Brain pericyte (primary cell): ENCODE measurements at places on chromosomes 2 and 18.

GRCh38 chr2:227534714-227535113, 62.8 kb downstream of the AGFG1 start:
- DNase-seq: no peak

GRCh38 chr2:217215877-217216276, 356.0 kb upstream of the TNP1 start:
- no peak for DNase-seq

- DNase-seq: no peak
Observed at GRCh38 chr2:98387478-98387877, 41.2 kb downstream of the CNGA3 start.

- no peak for DNase-seq
Observed at GRCh38 chr2:171163261-171163660, 2.6 kb upstream of the TLK1 start.

DNA sequence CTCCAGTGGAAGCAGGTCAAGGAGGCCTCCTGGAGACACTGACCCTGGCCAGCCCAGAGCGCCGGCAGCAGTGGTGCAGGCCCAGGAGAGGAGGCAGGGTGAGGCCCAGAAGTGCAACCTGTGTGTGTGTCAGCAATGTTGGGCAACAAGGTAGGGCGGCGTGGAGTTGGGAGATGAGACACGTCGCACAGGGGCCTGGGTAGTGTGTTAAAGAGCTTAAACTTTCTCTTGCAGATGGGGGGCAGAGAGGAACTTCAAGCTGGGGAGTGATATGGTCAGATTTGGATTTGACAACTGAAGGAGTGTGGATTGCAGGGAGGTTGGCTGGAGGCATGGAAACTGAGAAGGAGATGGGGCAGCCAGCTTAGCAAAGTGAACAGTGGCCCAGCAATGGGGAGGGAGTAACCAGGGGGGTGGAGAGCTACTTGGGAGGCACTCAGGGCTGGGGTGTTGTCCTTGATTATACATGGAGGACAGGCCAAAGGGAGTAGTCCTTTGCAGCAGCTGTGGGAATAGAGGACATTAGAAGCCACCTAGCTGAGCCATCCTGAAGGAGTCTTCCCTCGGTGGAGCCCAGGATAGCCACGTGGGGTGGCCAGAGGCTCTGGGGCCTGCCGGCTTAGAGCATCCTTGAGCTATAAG, 278.6 kb upstream of the HS6ST1 start:
- no peak for DNase-seq

GRCh38 chr2:34736482-34736881, 1137.4 kb upstream of the FAM98A start:
- DNase-seq: no peak

GRCh38 chr18:25827961-25828561, 262.4 kb downstream of the SS18 start:
- DNase-seq: no peak

GRCh38 chr2:19895535-19895934, 6.2 kb downstream of the TTC32 start:
- DNase-seq: no peak

GRCh38 chr2:219514196-219514761, at the start of gene ASIC4:
ASIC4 (plus strand) TSS chr2:219514482; CDS start chr2:219514725, 243 bp downstream.
- no peak for DNase-seq

DNA sequence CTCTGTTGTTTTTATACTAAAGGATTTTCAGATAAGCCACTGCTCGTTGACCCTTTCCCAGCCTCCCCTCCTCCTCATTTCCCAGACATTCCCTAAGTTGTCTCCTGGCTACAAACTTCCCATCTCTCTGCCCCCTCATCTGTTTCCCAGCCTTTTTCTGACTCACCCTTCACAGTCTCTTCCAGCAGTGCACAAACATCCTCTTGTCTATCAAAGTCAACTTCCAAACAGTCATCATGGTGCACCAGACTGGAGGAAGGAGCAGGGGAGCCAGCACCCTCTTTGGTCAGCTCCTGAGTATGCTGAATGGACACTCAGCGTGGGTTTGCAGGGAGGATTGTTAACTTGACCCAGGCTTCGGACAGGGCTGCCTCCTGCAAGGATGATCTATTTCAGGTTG, 26.6 kb upstream of the SPRED2 start:
- DNase-seq: peak; percentile 5

DNA sequence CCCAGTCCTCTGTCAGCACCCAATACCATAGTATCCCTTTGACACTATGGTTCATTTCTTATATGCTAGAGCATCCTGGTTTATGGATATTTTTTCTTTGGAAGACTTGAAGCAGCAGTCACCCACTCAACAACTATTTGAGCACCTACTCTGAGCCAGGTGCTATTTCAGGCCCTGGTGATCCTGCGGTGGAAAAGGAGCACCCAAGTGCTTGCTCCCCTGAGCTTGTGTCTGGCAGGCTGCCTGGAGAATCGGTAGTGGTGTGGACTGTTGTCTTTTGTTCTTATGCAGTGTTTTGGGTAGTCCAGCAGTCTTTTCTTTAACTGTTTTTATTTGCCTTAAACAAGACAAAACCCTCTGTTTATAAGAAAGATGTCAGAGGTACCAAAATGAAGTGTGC, 28.9 kb downstream of the NCK2 start:
- no peak for DNase-seq

DNA sequence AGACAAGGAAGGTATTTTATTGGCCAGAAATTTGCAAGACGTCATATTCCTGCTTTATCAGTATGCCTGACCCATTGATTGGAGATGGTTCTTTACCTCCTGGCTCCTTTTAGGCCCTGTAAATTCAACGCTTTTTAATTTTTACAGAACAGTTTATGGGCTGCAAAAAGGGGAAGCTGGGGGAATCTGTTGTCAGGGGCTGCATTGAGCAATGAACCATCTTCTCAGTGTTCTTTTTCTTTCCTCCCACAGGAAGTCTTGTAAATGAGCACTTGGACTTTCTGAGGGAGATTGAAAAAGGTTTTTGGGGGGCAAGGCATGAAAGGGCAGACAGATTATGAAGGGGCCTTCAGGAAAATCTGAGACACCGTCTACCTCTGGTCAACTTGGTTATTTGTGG, 503.6 kb upstream of the TNP1 start:
- DNase-seq: no peak

GRCh38 chr2:73984203-73984921, at the start of gene TET3:
TET3 (plus strand) TSS chr2:73984910; CDS start chr2:73986404, 1,494 bp downstream.
- no peak for DNase-seq

- no peak for DNase-seq
Observed at GRCh38 chr2:32271063-32271462, 6.4 kb upstream of the NLRC4 start.
